ENCODE measurements at places on chromosomes 4 and X. TPM values are rescaled to one million over a fixed set of nuclear protein-coding genes. Genes with fewer than 3 reads are reported as not detected.
A peak's percentile ranks its signal among the peaks of the same experiment; 100 is the strongest.

DNA sequence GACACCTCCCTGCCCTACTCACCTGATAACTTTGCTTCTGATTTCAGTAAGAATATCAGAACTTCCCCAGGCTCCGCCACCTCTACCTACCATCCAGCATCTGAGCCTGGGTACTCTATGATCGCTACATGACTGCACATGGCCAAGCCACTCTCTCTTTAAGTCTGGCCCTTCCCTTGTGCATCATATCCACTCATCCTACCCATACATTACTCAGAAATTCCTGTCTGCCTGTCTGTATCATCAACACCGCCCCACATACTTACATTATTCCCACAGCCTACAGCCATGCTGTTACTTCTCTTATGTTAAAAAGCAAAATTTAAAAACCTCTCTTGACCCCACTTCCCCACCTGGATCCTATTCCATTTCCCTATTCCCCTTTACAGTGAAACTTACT lies 84.7 kb downstream of the SCD5 start:
- DNase-seq: no peak

GRCh38 chr4:67886281-67886680 lies 2.5 kb upstream of the TMPRSS11D start:
- DNase-seq: no peak

DNA sequence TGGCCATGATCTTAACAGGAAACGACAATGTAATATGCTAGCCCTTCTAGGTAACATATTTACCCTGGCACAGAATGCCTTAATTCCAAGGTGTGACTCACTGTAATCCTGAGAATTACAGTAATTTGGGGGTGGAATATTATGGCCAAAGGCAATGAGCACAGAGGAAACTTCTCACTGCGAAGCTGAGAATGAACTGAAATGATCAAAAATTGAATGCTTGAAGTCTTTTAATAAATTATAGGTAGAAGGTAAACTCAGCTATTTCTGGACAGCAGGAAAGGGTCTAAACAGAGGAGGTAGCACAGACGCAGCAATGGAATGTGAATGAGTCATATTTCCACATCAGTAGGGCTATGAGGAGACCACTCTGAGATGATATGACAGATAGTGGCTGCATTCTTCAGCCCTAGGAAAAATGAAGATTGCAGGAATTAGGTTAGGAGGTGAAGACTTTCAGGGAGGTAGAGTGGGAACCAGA lies 312.6 kb downstream of the PACRGL start:
- no peak for DNase-seq

- no peak for DNase-seq
Observed at GRCh38 chr4:32184186-32184585, 1464.0 kb downstream of the PCDH7 start.

ANXA3 gene
- 65.1 TPM for total RNA-seq

DNA sequence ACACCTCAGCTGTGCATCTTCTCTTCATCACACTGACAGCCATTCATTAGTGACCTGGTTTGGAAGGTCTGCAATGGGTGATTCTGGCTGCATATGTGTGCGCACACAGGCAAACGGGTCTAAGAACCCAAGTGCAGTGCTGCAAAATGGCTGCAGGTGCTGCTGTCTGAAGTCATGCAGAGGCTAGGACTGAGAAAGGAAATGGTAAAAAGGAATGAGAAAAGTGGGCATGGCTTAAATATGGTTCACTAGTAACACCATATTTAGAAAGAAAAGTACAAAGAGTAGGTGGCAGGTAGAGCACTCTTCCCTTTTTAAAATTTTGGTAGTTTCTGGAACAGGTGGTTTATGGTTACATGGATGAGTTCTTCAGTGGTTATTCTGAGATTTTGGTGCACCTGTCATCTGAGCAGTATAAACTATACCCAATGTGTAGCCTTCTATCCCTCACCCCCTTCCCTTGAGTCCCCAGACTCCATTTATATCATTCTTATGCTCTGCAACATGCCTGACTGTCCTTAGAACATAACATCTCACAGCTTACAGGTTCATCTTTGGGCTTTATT lies 78.4 kb downstream of the CCNG2 start:
- DNase-seq: no peak

DNA sequence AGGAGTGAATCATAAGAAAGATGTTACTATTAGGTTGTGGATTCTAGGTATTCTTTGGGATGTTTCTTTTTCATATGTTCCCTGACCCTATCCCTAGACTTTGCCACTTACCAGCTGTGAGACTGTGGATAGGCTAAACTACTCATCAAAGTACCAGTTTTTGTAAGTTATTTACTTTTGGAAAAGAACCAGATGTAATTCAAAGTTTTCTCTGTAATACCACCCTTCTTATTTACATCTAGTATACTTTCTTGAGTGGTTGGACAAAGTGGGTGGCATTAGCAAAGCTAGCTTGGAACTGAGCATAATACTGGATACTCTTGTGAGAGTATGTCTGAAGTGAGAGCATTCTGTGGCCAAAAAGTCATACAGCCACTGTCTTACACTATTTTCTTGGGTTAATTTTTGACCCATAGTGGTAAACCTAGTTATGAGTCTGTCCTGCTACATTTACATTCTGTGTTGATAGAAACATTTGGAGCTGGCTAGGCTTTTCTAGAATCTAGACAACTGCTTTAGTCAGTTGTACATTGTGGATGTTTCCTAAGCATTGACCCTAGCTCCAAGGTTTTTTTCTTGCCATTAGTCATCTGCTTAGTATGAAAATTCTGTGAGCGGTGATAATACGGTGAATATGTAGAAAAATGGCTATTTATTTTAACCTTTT lies 41.7 kb downstream of the KDM6A start:
- DNase-seq: no peak

DNA sequence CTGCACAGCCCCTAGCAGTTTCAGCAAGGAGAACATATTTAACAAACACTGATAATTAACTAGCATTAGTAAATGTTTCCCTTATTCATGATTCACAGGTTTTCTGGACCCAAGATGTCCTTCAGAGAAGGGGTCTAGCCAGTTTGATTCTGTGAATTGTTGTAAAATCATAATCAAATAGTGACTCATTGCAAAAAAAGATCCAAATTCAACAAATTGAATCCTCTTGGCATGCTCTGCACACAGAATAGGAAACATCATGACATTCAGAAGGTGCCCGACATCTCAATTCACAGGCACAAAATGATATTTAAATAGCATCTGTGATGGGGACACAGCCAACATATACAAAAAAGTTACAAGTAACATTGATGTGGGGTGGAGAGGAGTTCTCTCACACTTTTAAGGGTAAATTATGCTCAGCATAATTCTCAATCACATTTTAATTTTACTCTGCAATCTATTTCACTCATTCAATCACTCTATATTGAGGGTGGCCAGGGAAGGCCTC lies 100.0 kb downstream of the SH3KBP1 start:
- DNase-seq: no peak

- DNase-seq: peak; percentile 30
Observed at GRCh38 chr4:89497517-89498308, 190.1 kb upstream of the GPRIN3 start.

- no peak for DNase-seq
Observed at GRCh38 chr4:158018221-158018830, 154.5 kb downstream of the GASK1B start.

DNA sequence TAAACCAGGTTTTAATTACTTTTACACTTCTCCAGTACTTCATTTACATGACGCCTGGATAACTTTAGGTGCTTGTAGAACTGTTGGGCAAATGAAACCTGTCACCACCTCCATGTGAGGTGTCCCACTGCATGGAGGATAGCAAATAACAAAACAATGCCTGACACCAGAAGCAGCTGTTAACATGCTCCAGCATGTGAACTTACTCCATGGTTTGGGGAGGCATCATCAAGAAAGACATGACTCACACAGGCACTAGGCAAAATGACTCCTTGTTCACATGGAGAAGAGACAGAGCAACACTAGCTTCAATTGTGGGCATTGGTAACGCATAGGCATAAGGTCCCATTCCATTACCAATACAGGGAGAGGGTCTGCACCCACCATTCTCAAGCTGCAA lies 198.1 kb upstream of the F9 start:
- DNase-seq: no peak

RAB9B gene
- total RNA-seq: 0.66 TPM

ATP5ME gene
- total RNA-seq: 37.9 TPM

DNA sequence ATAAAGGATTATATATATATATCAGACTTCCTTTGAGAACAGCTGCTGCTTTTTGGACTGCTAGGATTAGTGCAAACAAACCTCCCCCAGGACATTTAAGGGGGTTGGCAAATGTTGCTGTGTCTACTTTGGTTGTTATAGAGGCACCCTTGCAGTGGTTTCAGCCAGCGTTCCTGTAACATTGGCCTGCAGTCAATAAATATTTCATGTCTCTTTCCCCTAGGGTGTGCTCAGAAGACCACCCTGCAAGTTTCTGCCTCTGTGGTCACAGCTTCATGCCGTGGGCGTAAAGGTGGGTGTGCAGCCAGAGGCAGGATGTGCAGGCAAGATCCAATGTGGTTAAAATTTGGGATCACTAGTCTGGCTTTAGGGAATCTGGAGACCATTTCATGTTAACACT lies 28.9 kb downstream of the FGF5 start:
- no peak for DNase-seq

DNA sequence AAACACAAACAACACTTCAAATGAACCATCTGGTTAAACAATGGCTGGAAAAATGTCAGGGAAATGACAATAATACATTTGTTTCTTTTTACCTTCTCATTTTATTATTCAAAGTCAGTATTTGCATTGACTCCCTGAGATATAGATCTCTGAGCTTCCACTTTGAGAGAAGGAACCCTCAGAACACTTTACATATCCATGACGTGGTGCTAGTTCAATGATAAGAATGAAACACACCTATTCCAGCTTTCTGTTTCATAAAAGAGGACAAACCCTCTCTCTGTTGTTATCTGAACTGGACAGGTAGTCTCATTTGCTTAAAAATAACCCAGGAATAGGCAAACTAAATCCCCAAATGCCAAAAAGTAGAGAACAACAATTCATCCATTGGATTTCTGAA lies 65.3 kb upstream of the CCSER1 start:
- no peak for DNase-seq

DNA sequence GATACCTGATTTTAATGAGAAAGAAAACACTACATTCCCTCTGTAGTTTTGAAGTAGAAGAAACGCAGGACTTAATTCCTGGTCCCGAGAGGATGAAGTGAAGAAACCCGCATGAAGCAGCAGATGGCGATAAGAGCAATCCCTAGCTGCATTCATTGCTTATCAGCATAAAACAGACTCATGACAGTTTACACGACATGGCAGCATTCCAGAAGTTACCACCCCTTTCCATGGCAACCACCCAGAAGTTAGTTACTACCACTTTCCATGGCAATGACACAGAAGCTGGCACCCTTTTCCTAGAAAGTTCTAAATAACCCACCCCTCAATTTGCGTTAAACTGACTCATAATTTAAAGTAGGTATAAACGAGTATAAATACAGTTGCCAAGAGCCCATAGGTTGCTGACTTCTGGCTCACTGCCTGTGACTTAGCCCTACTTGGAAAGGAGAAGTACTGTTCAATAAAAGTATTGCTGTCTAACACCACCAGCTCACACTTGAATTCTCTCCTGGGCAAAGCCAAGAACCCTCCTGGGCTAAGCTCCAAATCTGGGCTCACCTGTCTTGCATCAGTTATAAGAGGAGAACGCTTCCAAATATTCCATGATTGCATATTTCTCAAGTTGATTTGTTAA lies 5.5 kb upstream of the XAGE2 start:
- DNase-seq: no peak

CT45A10 gene
- not detected for total RNA-seq

Measured in body of pancreas (tissue), 4 donors.